Osteocyte (in vitro differentiated cells): ENCODE measurements at places on chromosomes 6 and 20. TPM values are rescaled to one million over a fixed set of nuclear protein-coding genes. Genes with fewer than 3 reads are reported as not detected.

Gene CDKN1A
- 161 and 201 TPM in 2 replicates for total RNA-seq

Gene KIAA0408
- total RNA-seq: 0.27 TPM in 1 of 2 replicates, not detected in the other

Gene PPP1R3G
- total RNA-seq: 0.29 and 0.40 TPM in 2 replicates

Gene HLA-DPA1
- 1.8 and 2.0 TPM in 2 replicates for total RNA-seq

Gene C4B
- 10.5 and 11.8 TPM in 2 replicates for total RNA-seq

Gene TXLNB
- total RNA-seq: 0.08 TPM in 1 of 2 replicates, not detected in the other

Gene ZBTB24
- total RNA-seq: 6.2 and 6.7 TPM in 2 replicates

Gene TAAR1
- total RNA-seq: not detected in 2 replicates

Gene NRSN2
- total RNA-seq: 47.3 and 57.7 TPM in 2 replicates

Gene SAYSD1
- 17.6 and 18.1 TPM in 2 replicates for total RNA-seq

Gene TMEM14B
- total RNA-seq: 59.0 and 61.6 TPM in 2 replicates

Gene BTNL2
- not detected in 2 replicates for total RNA-seq

Gene MAS1
- not detected in 2 replicates for total RNA-seq

Gene CRISP3
- total RNA-seq: not detected in 2 replicates

Gene TRIM15
- total RNA-seq: not detected in 2 replicates

Gene WFDC5
- total RNA-seq: not detected in 2 replicates

Gene KIF25
- not detected in 2 replicates for total RNA-seq

Gene GRM1
- not detected in 2 replicates for total RNA-seq

Gene FOXC1
- 106 and 108 TPM in 2 replicates for total RNA-seq

Gene SNAP91
- total RNA-seq: 0.11 TPM in 1 of 2 replicates, not detected in the other

Gene HIVEP2
- total RNA-seq: 38.2 and 39.2 TPM in 2 replicates

Gene TIAM2
- 11.2 and 12.9 TPM in 2 replicates for total RNA-seq

Gene E2F1
- total RNA-seq: 5.6 and 6.3 TPM in 2 replicates

Gene ZNF165
- total RNA-seq: 0.32 and 0.78 TPM in 2 replicates

Gene XPO5
- 35.0 and 38.7 TPM in 2 replicates for total RNA-seq

Gene LY6G5C
- total RNA-seq: 3.9 and 5.0 TPM in 2 replicates

Gene CGA
- not detected in 2 replicates for total RNA-seq

Gene CST7
- total RNA-seq: not detected in 2 replicates

Gene ABHD16B
- total RNA-seq: not detected in 2 replicates

Gene LGSN
- 0.29 TPM in 1 of 2 replicates, not detected in the other for total RNA-seq

Gene HDGFL1
- not detected in 2 replicates for total RNA-seq

Gene CDH22
- not detected in 2 replicates for total RNA-seq

Gene ARFGAP1
- total RNA-seq: 116 and 119 TPM in 2 replicates

Gene PPP1R14C
- 0.46 and 0.60 TPM in 2 replicates for total RNA-seq

Gene RAET1L
- not detected in 2 replicates for total RNA-seq

Gene TP53INP2
- total RNA-seq: 34.3 and 34.4 TPM in 2 replicates

Gene ID1
- 8.2 TPM in 2 replicates for total RNA-seq

Gene LRRC73
- total RNA-seq: 0.29 and 0.40 TPM in 2 replicates
